ENCODE measurements at places on chromosomes 7 and 10.

DNA sequence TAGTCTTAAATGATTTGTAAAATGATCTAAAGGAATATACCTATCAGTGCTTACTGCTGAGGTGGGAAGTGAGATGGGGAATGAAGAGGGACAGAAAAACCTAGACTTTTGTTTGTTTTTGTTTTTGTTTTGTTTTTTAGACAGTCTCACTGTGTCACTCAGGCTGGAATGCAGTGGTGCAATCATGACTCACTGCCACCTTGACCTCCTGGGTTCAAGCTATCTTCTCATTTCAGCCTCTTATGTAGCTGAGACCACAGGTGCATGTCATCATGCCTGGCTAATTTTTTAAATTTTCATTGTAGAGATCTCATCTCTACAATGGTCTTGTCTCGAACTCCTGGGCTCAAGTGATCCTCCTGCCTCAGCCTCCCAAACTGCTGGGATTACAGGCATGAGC, 116.4 kb upstream of the SEM1 start:
- DNase-seq = no peak

DNA sequence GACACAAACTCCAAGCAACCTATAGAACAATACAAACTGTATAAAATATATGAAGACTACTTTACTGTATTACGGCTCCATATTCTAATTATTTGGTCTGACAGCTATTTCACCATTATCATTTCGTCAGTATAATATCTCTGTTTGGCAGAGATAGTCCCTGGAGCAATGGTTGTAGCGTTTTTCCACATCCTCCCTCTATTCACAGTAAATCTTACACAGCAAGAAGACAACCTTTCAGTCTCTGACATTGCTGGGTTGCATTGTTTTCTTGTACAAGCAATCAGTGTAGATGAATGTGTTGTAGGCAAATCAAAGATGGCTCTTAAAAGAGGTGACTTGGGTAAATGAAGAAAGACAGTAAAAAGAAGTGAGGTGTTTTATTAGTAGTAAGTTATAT, 105.6 kb upstream of the PLXDC2 start:
- no peak for DNase-seq

DNA sequence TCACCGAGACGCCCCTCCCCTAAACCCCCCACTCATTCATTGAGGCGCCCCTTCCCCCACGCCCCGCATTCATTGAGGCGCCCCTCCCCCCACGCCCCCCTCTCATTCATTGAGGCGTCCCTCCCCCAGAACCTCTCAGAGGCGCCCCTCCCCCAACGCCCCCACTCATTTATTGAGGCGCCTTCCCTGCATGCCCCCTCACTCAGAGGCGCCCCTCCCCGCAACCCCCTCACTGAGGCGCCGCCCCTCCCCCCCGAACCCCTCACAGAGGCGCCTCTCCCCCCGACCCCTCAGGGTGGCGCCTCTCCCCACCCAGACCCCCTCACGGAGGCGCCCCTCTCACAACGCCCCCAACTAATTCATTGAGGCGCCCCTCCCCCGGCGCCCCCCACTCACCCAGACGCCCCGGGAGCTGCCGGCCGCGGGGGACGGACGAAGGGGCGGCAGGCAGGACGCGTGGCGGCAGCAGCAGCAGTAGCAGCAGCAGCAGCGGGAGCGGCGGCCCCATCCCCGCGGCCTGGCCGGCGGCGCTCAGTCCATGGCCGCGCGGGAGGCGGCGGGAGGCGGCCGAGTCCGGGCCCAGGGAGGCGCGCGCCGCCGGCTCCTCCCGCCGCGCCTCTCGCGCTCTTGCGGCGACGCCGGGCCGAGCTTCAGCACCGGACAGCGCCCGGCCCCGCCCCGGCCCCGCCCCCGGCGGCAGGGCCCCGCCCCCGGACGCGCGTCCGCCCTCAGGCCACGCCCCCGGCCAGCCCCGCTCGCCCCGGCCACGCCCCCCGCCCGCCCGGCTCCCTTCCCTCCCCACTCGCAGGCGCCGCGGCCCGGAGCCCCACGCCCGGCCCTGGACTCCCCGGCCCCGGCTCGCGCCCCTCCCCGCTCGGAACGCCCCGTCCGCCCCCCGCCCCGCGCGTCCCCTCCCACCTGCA, at the start of gene PTPRN2:
Gene PTPRN2 (minus strand): TSS at position 662 of the 923 bp plus-strand sequence.
- DNase-seq = no peak

DNA sequence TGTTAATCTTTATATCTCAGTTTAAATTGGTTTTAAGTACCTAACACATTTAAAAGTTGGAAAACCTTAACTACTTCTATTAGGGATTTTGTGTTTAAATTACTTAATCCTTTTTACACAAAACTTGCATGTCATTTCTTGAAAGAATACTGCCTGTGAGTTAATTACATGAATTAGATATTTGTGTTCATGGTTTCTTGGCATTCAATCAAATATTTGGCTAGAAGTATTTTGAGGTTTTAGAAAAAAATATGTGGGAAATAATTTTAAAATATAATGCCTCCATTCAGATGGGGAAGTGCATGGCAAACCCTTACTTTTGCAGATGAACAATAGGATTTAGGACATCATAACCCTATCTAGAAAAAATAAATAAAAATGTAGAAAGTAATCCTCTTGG, 186.5 kb upstream of the SEMA3E start:
- DNase-seq = no peak

- DNase-seq = no peak
Measured at GRCh38 chr7:158664406-158664805, 40.2 kb downstream of the NCAPG2 start.
